ENCODE measurements at places on chromosomes 16 and 17. TPM values are rescaled to one million over a fixed set of nuclear protein-coding genes. Genes with fewer than 3 reads are reported as not detected.
A peak's percentile ranks its signal among the peaks of the same experiment; 100 is the strongest.

- peak; percentile 28 for DNase-seq
Observed at GRCh38 chr17:81518113-81518784, 5.7 kb upstream of the ACTG1 start.

The CRHR1 gene
- not detected for total RNA-seq

The OR4D1 gene
- not detected for total RNA-seq

GRCh38 chr16:57091975-57092785 is at the start of gene CPNE2:
TSS of gene CPNE2 (plus strand) at chr16:57092583. CDS start at chr16:57110743, 18,160 bp downstream.
- peak; percentile 60 for DNase-seq

GRCh38 chr16:83138512-83138911 is 511.7 kb downstream of the CDH13 start:
- no peak for DNase-seq

- DNase-seq, result peak; percentile 59
Observed at GRCh38 chr17:27430882-27431491, 25.3 kb upstream of the KSR1 start.

The SLFN13 gene
- total RNA-seq, result 1.6 TPM

DNA sequence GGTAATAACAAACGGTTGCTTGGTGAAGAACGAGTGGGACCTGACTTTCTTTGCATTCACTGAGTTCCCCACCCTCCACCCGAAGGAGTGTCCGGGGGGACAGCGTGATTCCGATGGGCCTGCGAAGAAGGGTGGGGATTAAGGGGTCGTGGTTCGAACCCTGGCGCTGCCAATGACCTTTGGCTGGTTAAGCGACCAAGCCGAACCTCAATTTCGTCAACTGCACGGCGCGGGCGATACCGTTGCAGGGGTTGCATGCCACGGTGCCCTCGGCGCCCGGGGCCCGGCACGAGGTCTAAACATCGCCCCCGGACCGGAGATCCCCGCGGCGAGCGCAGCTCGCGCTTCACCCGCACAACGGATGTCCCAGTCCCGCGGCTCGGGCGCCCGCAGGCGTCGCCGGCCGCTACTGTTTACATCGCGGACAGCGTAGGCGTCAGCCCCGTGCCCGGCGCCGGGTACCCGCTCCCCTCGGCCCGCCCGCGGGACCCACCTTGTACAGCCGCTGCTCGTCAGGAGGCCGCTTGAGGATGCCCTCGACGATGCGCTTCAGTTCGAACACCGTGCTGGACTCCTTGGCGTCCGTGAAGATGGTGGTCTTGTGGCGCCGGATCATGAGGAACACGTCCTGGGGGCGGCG is 460 bp downstream of the ELOB start:
- peak; percentile 29 for DNase-seq

- no peak for DNase-seq
Observed at GRCh38 chr17:39660397-39661385, 4.5 kb upstream of the TCAP start.

DNA sequence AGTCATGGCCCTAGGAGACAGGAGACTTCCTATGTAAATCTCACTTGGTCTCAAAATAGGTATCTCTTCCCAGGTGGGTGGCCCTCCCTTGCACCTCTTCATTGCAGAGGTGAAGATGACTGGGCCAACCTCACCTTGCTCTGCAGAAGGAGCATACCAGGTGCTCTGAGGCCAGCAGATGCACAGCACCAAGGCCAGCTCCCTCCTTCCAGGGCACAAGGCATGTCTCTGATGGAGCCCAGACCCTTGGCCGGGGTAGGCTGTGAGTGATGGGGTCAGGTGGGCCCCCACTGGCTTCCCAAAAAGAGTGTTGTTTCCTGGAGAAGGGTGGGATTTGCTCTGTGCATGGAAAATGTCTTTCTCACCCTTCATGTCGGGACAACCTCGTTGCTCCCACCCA is 12.8 kb downstream of the CACNG5 start:
- DNase-seq, result no peak
